ENCODE measurements at places on chromosomes 4 and X.

DNA sequence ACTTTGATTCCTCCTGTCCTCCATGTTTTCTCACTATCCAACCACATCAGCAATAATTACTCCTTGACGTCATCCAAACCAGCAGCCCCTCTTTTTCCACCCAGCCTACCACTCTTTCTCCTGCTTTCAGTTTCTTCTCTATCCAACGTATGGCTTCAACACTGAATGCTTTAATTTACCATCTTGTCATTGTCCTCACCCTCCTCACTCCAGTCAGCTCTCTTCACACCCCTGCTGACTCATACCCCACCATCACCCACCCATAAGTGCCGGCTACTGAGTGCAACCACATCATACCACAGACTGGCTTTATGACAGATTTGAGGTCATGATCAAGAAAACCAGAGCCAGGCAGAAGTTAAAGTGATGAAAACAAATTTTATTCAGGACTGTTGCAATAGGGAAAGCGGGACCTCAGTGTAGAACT, 9.8 kb upstream of the ANXA5 start:
- DNase-seq = peak; percentile 70

DNA sequence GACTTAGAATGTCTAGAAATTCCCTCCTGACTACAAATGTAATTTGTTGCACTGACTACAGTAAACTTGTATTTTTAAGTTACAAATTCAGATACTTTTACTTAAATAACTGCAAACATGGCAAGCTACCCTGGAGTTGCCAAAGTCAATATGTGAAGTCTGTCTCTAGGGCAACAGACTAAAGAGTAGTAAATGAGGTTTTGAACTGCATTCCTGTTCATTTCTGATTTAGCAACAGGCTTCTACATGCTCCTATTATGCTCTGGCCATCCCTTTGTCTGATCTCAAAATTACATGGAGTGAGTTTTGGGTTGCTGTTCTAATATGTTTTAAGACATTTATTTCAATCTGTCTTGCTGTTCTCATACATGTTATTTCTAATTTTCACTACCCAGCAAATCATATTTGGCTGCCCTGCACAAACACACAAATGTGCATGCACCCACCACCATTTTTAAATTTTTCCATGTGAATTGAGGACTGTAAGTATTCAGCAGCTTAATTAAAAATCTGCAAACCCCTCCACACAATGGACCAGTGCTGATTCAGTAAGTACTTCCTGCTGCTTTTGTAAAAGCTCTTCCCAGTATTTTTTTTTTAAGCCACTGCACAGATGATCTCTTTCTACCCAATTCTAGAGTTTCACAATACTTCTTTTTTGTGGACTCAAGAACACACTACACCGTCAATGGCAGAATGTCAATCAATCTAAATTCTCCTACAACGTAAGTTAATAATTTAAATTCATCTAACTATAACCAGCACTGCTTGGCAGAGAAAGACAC, 26.7 kb downstream of the SH3RF1 start:
- no peak for DNase-seq

- no peak for DNase-seq
Observed at GRCh38 chr4:147307896-147308674, 172.8 kb upstream of the EDNRA start.

DNA sequence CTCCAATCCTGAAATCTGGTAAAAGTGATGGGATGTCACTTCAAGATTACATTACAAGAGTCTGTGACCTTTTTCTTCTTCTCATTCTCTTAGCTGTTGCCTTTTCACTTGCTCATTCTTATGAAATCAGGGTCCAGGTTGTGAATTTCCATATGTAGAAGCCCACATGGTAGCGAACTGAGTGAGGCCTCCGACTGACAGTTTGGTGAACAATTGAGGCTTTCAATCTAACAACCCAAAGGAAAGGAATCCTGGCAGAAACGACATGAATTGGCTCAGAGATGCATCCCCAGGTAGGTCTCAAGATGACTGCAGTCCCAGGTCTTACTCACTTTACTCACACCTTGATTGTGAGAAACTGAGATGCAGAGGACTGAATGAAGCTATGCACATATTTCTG, 203.4 kb upstream of the FAT4 start:
- no peak for DNase-seq

DNA sequence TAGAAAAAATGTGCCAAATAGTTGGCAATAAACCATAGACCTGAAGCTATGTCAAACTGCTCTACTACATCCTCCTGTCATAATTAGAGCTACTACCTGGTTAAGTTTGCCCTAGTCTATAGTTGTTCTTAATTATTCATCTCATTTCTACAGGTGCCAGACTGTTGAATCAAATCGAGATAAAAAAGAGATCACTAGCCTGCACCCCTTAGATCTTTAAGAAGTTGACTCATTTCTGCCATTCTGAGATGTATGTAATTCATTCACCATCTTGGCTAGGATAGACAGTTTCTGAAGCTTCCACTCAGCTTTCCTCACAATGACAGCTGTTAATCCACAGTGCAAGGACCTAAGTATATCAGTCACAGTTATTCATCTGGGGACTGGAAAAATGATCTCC, 452.1 kb upstream of the BOD1L1 start:
- no peak for DNase-seq

DNA sequence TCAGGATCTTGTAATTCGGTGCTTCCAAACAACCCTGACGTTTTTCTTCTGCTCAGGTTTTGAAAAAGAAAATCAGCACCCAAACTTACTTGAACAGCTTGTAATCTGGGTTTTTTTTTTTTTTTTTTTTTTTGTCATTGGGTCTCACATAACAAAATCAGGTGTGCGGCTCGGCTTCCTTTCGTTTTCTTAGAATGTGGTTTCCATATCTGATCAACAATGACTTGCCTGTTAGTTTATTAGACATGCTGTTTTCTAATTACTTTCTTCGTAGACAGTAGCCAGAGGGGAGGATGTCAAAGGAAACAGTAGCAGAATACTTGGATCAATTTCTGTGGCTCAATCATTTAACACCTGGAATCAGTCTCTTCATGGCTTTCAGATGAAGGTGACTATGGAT, 890 bp upstream of the FREM3 start:
- DNase-seq = peak; percentile 30

GRCh38 chr4:111494971-111495370, 650.3 kb upstream of the FAM241A start:
- DNase-seq = no peak

DNA sequence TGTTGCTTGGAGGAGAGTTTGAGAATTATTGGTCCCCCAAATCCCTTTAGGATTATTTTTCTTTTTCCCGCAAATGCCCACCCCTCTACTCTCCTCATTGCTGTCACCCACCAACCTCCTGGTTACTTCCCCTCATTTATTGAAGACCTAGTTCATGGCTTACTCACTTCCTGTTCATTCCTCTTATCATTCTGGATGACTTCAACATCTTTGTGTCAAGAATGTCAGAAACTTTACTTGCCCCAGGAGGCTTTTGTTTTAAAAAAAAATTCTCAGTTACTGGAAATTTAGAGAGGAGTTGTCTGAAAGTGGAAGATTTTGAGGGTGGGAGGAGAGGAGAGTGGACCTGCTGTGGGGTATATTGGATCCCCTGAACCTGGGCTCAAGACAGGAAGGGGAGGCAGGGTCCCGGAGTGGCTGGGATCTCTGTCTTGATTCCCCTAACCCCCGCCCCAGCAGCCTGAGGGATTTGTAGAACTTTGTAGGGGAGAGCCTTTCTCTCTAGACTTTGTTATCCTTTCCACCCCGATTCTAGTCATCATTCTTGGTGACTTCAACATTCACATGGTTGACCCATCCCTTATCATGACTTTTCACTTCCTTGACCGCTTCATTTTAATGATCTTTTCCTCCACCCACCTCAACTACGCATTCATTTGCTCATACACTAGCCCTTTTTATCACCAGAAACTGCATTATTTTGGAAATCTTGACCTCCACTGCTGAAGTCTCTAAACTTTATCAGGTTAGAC, 69.9 kb upstream of the ESX1 start:
- no peak for DNase-seq

GRCh38 chr4:133147921-133148689, 989 bp upstream of the PCDH10 start:
- DNase-seq = no peak

Measured in CD4-positive, alpha-beta T cell treated with Interleukin-4 for 4 hours (primary cell).